ENCODE measurements at places on chromosomes 16 and 17.

GRCh38 chr17:73749928-73750605 is 105.8 kb upstream of the SDK2 start:
- DNase-seq = no peak

- no peak for DNase-seq
Measured at GRCh38 chr17:15914400-15915170, 30.3 kb upstream of the ADORA2B start.

DNA sequence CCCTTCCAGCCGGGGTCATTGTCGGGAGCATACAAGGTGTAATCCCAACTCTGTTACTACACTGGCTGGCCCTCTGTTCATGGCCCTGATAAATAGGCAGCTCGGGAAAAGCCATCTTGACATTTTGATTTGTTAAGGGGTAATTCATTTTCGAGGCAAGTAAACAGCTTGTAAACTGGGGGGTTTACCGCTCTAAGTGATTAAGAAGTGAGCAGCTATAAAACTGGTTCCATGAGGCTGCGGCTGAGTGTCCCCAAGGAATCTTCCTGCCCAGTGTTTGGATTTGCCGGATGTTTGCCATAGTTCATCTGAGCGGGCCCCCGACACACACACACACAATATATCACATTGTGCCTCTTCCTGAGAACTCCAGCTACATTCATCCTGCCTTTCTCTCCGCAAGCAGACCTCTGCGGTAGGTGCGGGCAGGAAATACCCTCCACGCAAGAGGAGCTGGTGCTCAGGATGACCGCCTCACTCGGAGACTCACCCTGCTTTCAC is 92.2 kb downstream of the SOCS1 start:
- no peak for DNase-seq

GRCh38 chr17:68036304-68037147 is 991 bp downstream of the KPNA2 start:
- no peak for DNase-seq

GRCh38 chr17:5619088-5619740 is 34.9 kb upstream of the NLRP1 start:
- peak; percentile 37 for DNase-seq

- no peak for DNase-seq
Measured at GRCh38 chr16:30046178-30046577, 15.1 kb upstream of the TLCD3B start.

- no peak for DNase-seq
Measured at GRCh38 chr16:17777408-17777863, 306.7 kb upstream of the XYLT1 start.

- peak; percentile 89 for DNase-seq
Measured at GRCh38 chr17:77372444-77373298, 231.9 kb downstream of the SEC14L1 start.

DNA sequence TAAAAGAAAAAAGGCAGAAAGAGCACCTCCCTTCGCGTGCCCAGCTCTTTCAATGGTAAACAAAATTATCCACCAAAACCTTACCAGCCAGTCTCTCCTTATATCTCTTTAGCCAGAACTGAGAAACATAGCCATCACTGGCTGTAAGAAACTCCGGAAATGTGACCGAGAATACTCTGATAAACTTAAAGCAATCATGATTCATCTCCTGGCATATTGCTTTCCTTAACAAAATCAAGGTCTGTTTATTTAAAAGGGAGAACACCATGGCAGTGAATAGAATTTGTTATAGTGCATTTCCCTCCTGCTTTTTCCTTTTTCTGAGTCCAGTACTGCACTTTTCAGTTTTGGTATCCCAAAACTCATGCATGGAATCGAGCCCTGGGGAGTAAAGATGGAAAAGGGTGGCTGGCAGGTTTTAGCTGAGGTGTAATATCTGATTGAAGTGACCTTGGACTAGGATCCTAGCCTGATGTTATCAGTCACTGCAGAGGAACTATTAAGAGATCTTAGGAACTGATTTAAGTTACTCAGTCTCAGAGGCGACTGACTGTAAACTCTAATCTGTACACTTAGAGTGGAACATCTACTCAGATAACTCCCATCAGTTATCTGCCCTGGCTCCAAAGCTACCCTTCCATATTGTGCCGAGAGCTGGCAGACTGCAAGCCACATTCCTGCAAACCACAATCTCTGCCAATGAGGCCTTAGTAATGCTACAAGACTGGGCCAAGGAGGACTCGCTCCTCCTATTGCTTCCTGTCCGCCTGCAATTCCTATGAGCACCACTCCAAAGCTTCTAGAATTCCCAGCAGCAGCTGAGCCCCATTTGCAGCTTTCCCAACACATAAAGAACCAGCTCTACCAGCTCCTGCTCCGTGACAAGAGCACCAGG is 7.4 kb upstream of the COX10 start:
- no peak for DNase-seq

DNA sequence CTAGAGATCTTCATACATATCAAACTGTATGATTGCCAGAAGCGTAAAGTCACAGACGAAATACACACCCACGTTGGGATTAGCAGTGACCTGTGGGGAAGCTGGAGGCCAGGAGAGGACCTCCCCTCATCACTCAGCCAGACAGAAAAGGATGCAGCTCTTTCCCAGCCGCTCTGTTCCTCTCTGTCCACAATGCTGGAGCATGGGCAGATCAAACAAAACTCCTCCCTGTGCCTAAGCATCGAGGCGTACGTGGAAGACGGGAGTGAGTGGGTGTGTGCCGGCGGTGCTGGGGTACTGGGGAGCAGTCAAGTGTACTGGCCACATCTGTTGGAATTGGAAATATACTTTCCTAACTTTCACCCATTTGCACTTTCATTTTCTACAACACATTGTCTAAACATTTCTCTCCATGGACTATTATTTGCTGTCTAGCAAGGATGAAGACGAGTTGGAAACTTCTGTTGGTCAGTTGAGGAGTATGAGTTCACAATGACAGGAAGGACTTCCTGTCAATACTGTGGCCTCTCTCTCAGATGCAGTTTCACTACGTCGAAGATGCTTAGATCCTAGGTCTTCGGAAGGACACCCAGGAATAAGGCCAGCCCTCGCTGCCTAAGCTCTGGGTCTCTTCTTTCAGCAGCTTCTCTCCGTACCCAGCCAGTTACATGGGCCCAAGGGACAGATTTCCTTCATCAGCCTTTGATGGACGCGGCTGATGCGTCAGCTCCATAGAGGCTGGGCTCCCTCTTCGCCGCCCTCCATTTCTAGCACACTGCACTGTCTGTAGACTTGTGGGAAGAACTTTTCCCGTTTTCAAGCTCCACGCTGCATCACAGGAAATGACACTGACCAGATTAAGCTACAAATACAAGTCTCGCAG is 30.6 kb upstream of the ENDOV start:
- no peak for DNase-seq

- no peak for DNase-seq
Measured at GRCh38 chr17:58312829-58313228, 15.8 kb downstream of the TSPOAP1 start.

DNA sequence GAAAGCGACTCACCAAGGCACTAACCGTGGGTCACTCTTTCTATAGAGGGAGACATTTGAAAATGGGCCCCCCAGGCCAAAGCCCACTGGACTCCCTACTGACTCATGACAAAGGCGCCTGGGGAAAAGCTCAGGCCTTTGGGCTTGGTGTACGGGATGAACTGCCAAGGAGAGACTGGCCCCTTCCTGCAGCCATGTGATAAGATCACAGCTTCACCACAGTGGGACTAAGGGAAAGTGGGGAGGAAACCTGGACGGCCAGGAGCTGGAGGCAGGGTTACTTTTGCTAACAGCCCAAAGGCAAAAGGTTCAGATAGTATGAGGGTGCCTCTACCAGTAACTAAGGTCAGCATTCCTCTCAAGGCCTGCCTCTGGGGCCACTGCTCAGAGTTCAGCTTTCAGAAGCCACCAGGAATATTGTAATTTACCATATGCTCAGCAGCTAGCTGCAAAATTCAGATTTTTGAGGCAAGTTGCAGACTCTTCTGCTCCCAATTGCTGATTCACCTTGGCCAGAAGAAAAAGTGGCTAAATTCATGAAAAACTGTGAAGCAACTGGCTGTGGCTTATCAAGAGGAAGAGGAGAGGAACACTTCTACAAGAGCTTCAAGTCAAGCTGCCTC is 37.1 kb upstream of the SLC25A19 start:
- DNase-seq = no peak

DNA sequence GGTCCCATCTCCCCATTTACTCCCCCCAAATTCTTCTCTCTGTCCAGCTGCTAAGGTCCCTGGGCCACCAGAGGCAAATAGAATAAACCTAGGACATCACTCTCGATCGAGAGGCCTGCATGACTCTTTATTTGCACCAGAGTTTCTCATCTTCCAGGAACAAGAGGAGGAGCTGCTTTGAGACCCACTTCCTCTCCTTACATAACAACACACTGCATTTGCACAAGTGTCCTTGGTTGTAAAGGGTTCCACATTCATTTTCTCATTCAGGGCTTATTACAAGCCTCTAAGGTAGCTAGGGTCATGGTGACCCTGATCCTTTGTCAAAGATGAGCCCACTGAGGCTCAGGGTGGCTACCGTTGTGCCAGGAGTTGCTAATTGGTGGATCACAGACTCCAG is 38.1 kb upstream of the RHOT1 start:
- no peak for DNase-seq

DNA sequence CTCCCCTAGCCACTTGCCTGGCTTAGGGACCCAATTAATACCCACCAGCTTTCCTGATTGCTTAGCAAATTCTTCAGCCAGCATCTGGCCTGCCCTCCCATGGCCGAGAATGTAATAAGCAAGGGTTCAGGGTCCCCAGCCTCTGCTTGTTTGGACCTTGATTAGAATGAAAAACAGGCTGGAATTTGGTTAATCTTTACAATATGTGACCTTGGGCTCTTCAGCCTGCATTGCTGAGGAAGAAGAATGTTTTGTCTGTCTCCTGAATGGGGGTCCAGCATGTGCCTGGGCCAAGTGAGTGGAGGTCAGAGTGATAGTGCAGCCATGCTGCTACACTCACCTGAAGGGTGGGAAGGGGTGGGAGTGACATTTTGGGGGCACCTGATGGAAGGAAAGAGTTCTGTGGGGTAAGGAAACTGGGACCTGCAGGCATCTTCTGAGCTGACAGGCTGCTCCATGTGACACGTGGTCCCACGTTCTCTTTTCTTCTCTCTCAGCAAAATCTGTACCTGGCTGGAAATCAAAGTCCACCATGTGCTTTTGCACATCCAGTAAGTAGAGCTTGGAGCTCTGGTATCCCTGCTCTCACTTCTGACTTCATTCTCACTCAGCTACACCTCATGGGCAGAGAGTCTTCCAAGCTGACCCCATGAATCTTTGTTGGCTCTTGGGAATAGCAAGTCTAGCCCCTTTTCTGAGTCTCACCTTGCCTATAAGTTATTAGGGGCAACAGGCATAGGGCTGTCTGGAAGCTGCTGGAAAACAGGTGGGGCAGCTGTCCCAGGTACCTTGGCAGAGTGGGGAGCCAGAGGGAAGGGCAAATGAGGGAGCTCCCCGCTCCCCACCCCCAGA is 5.3 kb downstream of the TMEM106A start:
- no peak for DNase-seq

GRCh38 chr16:11354733-11355574 is 9.7 kb downstream of the RMI2 start:
- DNase-seq = no peak

GRCh38 chr16:2432801-2433505 is 3.7 kb downstream of the CCNF start:
- DNase-seq = no peak

DNA sequence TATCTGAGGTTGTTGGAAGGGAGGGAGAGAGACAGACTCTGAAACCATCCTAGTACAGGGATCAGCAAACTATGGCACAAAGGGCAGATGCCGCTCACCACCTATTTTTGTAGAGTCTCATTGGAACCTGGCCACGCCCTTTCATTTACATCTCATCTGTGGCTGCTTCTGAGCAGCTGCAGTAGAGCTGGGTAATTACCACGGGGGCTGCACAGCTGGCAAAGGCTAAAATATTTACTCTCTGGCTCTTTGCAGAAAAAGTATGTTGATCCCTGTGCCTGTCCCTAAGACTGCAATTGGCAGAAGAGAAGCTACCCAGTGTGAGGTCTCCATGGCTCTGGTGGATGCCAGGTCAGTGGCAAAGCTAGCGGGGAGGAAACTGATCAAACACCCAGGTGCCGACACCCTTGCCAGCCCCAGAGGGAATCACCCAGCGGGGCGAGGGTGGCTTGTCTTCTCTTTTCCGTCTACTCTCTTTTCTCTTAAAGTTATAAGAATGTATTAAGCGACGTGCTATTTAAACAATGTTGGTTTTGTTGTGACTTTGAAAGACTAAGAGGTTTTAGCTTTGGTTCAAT is 14.0 kb downstream of the CEP295NL start:
- no peak for DNase-seq

DNA sequence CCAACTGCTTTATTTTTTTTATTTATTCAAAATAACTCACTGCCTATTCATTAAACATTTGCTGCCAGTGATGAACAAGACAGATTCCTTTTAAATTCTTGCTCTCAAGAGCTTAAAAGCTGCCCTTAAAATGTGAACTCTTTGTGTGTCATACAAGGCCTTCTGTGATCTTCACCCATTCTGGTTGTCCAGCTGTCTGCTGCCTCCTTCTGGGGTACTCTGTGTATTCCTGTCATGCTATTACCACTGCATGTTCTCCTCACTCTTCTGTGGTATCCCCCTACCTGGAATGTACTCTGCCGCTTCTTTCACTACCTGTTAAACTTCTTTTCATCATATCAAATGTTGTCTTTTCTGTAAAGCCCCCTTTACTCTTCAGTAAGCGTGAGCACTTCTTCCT is 165.8 kb downstream of the CHD9 start:
- no peak for DNase-seq

DNA sequence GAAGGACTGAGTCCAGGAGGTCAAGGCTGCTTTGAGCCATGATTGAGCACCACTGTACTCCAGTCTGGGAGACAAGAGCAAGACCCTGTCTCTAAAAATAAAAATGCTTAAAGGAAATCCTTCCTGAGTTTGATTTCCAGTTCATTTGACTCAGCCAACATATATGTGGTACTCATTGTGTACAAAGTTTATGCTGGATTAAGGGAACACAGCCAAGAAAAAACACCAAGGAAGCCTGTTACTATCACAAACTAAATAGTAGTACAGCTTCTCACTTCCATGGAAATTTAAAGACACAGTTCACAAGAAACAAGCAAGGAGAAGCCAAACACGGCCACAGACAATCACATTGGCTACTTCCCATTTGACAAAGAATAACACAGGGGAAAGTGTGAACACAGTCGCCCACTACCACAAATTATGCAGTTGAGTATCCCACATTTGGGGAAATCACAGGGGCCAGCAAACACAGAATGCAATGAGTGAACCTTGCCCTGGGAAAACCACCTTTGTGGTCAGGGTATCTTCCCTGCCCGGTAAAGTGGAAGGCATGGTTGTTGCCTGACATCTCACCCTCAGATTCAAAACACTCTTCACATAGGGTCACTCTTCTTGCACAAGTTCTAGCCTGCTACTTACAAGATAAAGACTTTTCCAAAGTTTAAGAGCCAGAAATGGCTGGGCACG is 14.5 kb downstream of the TEX14 start:
- DNase-seq = no peak
